ENCODE measurements at places on chromosomes 5 and 9.
A peak's percentile ranks its signal among the peaks of the same experiment; 100 is the strongest.

DNA sequence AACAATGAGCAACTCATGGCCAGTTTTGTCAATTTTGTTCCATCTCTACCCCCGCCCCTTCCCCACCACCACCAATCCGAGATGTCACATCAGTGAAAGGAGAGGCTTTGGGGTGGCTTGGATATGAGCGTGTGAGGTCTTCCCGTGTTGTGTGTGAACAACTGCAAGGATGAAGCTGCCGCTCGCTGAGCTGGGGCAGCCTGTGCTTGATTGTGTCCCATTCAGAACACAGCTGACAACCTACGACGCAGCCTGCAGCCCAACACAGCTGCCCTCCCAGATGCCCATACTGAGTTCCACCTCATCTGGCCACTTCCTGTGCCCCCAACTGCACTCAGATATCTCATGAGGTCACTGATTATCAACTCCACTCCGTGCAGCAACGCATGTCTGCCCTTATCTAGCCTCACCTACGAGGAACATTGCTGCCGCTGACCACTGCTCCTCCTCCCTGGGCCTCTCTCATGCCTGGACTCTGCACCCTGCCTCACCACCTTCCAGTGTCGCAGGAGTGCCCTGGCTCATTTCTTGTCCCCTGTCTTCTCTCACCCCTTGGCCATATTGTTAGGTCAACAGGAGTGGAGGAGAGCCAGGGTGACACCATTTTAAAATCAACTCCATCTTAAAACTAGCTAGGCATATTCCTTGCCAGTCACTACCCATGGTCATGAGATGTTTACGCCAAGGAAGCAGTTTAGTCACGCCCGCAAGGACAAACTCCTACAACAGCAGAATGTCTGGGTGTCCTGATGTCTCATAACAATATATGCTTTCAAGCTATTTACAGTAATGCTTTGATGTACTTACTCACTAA, 7.3 kb upstream of the IL4 start:
- no peak for DNase-seq

DNA sequence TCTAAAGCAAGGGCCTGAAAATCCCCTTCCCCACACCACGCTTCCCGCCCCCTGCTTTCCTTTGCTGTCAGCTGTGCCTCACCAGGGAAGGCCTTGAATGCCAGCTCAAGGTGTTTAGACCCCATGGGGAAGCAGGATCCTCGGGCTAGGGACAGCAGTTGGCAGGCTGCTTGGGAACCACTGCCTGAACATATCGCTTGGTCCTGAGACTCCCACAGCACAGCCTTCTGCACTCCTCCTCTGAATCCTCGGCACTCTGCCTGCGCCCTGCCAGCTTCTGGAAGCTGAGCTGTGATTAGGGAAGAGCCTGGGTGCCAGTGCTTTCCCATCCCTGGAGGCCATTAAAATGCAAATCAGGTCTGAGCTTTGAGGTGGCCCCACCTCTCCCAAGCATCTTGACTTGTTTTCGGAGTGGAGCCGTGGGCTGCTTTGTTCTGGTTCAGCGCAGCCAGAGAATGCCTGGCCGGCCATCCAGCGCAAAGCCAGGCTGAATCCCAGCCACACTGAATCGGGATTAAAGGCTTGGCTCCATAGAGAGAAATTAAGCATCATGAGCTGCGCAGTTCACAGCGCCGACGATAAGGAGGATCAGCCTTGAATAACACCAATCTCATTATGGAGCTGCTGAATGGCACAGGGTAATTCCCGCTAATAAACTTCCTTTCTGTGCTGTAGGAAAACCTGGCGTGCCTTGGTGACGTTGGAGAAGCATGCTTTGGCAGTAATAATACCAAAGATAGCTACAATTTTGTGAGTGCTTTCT, 40.0 kb downstream of the AMBP start:
- no peak for DNase-seq

DNA sequence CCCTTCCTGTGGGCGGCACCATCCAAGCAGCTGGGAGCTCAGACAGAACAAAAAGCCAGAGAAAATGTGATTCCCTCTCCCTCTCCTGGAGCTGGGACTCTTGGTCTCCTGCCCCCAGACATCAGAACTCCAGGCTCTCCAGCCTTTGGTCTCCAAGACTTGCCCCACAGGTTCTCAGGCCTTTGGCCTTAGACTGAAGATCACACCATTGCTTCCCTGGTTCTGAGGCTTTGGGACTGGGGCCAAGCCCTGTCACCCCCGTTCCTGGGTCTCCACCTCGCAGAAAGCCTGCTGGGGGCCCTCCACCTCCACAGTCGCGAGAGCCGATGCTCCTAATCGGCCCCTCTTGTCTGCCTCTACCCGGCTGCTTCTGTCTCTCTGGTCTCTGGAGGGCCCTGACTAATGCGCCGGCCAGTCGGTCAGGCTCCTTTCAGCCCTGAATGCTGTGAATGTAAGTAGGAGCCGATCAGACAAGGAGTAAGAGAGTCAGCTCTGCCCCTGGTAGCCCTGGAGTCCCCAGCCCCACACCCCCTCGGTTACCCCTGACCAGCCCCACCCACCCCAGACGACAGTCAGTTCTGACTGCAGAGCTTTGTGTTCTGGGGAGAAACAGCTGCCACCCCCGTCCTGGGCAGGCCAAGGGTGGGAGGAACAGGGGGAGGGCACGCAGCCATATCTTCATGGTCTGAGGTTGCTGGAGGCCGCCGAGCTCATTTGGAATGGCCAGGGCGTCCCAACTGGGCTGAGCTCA, 57.5 kb downstream of the VAV2 start:
- peak; percentile 69 for DNase-seq

DNA sequence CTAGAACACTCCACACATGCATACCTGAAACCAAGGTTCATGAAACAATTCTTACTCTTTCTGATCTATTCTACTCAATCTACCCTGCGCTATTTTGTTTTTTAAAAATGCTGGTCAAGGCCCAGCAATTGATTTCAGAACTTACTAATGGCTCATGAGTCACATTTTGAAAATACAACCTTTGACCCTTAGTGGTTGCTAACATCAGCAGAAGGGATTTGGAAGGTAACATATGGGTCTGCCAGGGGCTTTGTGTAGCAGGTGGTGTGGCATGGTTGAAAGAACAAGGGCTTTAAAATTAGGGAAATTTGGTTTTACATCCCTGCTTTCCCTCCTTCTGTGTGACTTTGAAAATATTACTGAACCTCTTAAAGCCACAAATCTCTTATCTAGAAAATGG, 101.4 kb downstream of the ATG10 start:
- DNase-seq, result no peak

DNA sequence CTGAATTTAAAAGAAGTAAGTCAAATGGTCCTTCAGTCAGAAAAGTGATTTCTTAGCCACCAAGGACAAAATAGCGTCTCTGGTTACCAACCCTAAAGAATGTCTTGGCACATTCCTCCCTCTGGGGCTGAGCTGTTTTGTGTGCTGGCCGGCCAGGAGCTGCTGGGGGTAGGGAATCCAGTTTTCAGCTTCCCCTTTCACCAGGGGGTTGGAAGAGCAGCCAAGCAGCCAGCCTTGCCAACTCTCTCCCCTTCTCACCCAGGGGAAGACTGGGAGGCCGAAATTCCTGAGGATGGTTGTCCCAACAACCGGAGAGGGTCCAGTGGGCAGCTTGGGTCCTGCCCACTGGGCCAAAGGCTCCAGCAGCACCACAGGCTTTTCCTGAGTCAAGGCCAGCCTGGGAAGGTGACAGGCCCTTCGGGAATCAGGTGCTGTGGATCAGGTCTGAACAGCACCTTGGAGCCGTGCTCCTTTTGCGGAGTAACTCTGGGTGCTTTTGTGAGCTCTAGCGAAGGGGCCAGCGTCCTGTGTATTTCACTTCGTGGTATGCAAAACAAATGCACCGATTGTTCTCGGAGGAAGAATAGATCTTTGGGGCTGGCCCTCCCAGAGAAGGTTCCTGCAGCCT, 4.2 kb downstream of the WWC1 start:
- DNase-seq, result no peak

DNA sequence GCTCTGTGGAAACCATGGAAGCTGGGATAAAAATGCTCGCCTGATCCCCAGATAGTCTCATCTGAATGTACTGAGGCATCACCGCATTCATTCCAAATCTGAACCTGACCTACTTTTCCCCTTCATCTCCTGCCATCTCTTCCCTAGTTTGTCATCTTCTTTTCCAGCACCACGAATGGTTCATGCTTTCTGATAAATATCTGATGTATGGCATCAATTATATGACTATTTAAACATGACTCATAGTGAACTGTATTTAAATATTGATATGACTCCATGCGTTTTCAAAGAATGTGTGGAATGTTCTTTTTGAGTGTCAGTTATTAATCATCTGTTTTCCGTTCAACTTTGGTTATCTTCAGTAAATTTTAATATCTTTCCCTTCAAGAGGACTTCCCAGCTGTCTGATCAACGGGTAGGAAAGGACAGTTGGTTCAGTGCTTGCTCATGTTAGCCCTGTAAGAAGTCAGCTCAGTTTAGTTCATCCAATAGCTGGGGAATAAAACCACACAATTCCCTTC, 21.1 kb downstream of the BASP1 start:
- no peak for DNase-seq

DNA sequence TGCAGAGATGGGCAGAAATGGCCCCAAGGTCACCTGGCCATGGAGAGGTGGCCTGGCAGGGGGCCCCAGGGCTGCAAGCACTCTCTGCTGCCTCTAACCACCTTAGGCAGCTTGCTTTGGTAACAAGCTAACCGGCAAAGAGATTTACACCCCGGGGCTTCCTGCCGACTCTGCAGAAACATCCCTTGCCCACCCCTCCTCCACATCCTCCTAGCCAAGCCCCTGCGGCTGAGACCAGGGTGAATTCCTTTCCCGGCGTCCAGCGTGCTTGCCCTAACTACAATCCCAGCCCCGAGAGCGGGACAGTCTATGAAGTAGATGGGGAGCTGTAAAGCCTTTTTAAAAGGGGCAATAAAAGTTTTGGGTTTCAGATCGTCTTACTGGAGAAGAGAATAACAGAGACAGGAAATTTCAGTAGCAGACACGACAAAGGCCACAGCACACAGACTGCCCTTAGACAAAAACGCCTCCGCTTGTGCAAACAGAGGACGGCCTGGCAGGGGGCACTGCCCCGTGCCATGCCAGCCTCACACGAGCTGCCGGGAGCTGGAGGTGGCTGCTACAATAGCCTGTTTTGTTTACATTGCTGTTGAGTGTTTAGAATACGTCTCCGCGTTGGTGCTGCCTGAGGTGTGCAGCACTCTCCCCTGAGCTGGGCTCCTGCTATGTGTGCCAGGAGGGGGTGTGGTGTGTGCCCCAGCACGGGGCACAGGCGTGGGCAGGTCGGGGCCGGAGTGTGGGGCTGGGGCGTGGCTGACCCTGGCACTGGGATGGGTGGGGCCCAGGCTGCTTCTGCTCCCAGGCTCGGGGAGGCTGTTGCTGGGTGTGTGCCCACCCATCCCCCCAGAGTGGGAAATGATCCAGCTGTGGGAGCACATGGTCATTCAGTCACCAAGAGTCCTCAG, 15.3 kb downstream of the MYMK start:
- peak; percentile 71 for DNase-seq

GRCh38 chr9:129696944-129697655, 31.7 kb downstream of the PRRX2 start:
- peak; percentile 76 for DNase-seq

DNA sequence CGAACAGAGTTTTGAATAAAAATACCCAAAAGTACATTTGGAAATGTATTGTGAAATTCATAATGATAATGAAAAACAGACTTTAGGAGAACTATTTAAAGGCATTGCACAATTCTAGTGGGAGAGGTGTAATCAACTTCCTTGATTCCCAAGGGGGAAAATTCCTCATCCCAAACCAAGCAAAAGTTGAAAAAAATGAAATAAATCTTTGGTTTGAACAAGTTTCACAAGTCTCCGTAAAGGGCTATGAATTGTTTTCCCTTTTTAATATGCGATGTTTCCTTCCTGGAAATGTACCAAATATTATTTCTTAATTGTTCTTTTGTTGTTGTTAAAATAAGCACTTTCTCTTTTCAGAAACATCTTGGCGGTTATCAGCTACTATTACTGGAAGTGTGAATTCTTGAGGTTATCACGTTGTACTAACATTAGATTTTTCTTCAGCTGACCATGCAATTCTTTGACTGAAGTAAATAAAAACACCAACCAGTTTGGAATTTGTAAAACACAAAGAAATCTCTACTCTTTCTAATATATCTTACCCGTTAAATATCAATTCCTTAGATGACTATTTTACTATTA, 59.3 kb downstream of the SVEP1 start:
- DNase-seq, result no peak

DNA sequence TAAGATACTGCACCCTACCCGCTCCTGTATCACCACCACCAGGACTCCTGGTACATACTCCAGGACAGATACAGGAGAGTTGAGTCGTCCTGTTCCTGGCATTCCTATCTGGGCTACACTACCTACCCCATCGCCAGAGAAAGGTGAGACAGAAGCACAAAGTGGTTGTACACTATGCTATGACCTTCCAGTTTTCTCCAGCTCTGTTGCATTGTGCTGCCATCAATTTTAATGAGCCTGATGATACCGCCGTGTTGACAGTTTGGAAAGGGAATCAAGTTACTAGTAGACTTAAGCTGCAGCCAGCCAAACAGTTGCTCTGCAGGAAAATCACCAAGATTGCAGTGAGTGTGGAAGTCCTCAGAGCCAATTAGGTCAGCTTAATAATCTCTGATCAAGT, 35.2 kb downstream of the ANP32B start:
- no peak for DNase-seq

- no peak for DNase-seq
Observed at GRCh38 chr5:22372826-22373660, 480.1 kb downstream of the CDH12 start.

GRCh38 chr9:111016426-111017045, 21.7 kb downstream of the LPAR1 start:
- DNase-seq, result no peak
